ENCODE measurements at places on chromosomes 7 and 10. TPM values are rescaled to one million over a fixed set of nuclear protein-coding genes. Genes with fewer than 3 reads are reported as not detected.

DNA sequence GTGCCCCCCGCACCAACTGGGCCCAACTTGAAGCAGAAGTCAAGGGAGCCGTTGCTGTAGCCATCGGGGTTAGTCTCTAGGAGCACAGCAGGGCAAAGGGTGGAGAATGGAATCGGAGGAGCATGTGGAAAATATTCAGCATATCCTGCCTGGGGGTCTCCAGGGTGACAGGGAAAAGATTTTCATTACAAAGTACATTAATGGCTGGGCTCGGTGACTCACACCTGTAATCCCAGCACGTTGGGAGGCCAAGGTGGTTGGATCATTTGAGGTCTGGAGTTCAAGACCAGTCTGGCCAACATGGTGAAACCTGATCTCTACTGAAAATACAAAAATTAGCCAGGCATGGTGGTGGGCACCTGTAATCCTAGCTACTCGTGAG is 53.8 kb upstream of the ABLIM1 start:
- H3K27me3 ChIP-seq, result peaks cover 28% of the 10 kb centered on the region
- no peak for DNase-seq
- no peaks in the 10 kb centered on the region for H3K36me3 ChIP-seq
- no peak overlapping the region for H3K4me3 ChIP-seq

DNA sequence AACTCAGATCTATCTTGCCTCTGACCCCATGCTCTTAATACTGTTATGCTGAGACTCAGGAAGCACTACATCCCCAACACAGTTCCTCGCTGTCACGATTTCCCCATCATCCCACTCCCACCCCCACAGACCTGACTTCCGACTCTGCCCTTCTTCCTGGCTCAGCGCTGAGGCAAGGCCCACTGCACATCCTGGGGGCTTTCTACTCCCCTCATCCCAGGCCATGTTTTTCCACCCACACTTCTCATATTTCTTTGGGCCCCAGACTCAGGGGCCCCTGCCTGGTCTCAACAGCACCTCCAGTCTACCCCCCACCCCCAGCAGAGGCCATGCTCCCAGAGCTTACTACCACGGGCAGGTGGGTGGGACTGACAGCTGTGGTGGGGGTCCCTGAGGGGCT is 7.7 kb upstream of the NDST2 start:
- H3K4me3 ChIP-seq, result no peak overlapping the region
- H3K36me3 ChIP-seq, result peaks cover 38% of the 10 kb centered on the region
- no peaks in the 10 kb centered on the region for H3K4me1 ChIP-seq
- no peak for DNase-seq
- no peak overlapping the region for H3K27ac ChIP-seq

DNA sequence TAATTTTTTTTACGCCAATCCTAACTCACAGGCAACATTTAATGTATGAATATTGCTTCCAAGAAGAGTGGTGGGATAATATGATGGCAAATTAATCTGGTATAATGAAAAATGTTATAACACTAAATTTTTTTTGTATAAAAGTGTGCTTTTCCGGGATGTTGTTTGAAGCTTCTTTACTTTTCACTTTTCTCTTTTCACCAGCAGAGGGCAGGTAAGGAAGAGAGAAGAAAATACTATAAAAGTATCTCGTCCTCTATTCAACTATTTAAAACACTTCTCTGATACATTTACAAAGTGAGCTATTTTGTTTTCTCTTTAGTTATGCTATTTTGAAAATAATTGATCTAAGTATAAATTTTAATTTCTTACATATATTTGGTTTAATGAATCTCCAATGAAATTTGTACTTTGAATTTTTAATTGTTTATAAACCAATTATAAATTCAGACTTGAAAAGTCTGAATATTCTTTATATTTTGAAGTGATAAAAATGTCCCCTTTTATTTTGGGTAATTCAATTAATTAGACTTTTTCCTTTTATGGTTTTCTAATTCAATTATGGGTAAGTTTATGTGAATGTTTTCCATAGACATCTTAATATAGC is 20.7 kb upstream of the CFTR start:
- H3K27me3 ChIP-seq, result no peaks in the 10 kb centered on the region
- no peak overlapping the region for H3K27ac ChIP-seq
- H3K4me1 ChIP-seq, result no peaks in the 10 kb centered on the region
- no peak overlapping the region for H3K4me3 ChIP-seq

The AMZ1 gene
- total RNA-seq, result not detected

The PNLIP gene
- not detected for total RNA-seq

DNA sequence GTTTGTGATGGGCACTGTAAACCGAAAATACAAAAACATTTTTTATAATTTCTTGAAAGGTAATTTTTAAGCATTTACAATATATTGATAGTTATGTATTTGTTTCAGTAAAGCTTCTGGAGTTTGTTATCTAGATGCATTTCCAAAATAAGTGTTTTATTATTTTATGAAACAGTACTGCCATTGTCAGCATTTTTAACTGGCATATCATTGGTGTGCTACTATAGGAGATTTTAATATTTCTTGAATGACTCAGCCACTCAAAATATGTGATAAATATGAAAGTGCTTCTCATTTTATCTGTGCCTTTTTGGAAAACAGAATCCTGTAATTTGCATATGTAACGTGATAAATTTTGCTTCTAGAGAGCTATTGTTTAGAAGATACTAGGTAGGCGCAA is 97.9 kb downstream of the ANKIB1 start:
- H3K4me3 ChIP-seq, result no peak overlapping the region
- H3K27me3 ChIP-seq, result no peaks in the 10 kb centered on the region
- H3K36me3 ChIP-seq, result peaks cover 20% of the 10 kb centered on the region
- H3K27ac ChIP-seq, result no peak overlapping the region
- DNase-seq, result no peak
- H3K4me1 ChIP-seq, result no peaks in the 10 kb centered on the region
